ENCODE measurements at places on chromosomes 11 and 22.

GRCh38 chr11:11291041-11292015 is 61.7 kb downstream of the CSNK2A3 start:
- peak; percentile 2 for DNase-seq

- no peak for DNase-seq
Measured at GRCh38 chr11:92845805-92846204, 123.6 kb upstream of the MTNR1B start.

DNA sequence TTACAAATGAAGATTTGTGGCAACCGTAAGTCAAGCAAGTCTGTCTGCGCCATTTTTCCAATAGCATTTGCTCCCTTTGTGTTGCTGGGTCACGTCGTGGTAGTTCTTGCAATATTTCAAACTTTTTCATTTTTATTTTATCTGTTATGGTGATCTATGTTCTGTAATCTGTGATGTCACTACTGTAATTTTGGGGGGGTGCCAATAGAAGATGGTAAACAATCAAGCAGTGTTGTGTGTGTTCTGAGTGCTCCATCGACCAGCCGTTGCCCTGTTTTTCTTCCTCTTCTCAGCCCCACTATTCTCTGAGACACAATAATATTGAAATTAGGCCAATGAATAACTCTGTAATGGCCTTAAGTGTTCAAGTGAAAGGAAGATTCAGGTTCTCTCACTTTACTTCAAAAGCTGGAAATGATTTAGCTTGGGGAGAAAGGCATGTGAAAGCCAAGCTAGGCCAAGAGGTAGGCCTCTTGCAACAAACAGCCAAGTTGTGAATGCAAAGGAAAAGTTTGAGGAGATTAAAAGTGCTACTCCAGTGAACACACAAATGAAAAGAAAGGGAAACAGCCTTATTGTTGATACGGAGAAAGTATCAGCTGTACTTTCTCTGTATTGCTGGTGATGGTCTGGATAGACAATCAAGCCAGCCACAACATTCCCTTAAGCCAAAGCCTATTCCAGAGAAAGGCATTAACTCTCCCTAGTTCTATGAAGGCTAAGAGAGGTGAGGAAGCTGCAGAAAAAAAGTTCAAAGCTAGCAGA is 7.5 kb downstream of the ZC3H12C start:
- DNase-seq = no peak

DNA sequence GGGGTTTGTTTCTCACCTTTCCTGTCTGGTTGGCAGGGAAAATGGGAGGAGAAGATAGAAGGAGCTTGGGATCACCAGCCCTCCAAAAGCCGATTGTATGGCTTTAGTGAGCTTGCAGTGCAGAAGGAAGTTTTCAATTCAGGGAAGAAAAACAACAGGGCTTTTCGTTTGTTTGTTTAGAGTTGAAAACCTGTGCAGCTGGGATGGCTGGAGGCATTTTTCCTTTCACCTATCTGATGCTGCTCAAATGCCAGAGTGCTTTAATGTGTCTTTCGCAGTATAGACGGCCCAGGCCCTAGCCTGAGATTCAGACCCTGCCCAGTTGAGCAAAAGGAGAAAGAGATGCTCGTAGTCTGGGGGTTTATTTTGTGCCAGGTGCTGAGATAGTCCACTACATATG is 87.9 kb downstream of the INSC start:
- no peak for DNase-seq

GRCh38 chr11:57071829-57072228 is 83.1 kb downstream of the OR5AK2 start:
- DNase-seq = peak; percentile 7

GRCh38 chr22:27800250-27801201 is 1.0 kb downstream of the MN1 start:
- peak; percentile 25 for DNase-seq

- DNase-seq = no peak
Measured at GRCh38 chr11:117391181-117391580, 63.5 kb downstream of the CEP164 start.

DNA sequence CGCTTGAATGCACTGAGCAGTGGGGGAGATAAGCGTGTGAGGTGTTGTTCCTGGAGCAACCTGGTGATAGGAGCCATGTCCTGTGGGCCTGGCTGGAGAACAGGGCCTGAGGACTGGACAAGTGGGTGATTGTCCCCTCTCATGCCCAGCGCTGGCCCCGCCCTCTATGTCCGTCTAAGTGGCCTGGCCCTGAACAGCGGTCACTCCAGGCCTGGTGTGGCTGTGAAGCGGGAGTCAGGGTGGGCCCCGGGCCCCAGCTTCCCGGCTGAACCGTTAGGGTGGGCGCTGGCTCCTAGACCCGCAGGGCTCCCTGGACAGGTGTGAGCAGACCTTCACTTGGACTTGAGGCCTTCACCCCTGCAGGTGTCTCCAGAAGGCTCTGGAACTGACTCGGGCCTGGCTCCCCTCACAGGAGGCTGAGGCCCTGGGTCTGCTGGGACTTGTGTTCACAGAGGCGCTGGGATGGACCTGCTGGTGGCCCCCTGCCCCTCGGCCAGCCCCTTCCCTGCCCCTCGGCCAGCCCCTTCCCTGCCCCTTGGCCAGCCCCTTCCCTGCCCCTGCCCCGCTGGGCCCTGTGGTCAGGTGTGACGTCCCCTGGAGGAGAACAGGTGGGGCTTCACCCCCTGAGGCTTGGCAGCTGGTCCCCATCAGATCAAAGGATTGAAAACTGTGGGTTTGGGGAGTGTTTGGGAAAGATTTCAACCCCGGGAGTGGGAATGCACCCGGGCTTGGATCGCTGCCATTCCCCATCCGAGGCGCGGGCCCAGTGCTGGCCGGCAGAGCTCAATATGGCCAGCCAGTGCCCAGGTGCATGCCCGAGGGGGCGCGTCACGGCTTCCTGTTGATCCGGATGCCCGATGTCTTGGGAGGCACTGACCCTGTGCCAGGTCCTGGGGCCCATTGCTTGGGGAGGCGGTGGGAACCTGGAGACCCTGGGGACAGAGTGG is 3.2 kb upstream of the MUC6 start:
- DNase-seq = no peak

DNA sequence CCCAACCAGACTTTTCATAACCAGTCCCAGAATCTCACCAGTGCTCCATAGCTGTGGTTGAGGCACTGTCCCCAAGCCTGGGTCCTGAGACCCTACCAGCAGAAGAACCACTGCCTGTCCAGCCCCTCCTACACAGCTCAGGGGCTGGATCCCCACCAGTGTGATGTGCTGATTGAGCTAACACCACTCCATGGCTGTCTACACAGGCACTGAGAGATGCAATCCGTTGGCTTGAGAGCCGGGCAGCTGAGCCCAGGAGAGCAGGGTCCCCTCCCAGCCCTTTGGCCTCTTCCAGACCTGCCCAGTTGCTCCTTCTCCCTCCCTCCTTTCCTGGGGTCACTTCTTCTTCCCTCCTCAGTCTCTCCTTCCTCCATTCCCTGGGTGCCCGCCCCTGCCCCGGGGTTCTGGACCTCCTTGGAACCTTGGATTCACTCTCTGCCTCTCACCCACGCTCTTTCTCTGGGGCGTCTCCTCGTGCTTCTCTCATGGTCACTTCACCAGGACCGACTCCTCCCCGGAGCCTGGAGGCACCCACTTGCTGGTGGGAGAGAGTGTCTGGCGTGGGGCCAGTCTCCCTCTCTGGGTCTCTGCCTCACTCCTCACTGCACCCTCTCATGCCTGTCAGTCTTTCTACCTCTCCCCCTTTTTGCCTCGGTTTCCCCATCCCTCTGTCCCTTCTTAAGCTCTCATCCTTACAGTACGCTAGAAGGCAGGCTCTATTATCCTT is 706 bp upstream of the SCYL1 start:
- no peak for DNase-seq

GRCh38 chr22:17334059-17334458 is 35.2 kb upstream of the CECR2 start:
- DNase-seq = peak; percentile 37

GRCh38 chr22:45009606-45010531 is at the start of gene PHF21B:
TSS of gene PHF21B (minus strand) at chr22:45010005. CDS start at chr22:45009549, 456 bp downstream.
- DNase-seq = no peak
